ENCODE measurements at places on chromosomes 2 and 18.

DNA sequence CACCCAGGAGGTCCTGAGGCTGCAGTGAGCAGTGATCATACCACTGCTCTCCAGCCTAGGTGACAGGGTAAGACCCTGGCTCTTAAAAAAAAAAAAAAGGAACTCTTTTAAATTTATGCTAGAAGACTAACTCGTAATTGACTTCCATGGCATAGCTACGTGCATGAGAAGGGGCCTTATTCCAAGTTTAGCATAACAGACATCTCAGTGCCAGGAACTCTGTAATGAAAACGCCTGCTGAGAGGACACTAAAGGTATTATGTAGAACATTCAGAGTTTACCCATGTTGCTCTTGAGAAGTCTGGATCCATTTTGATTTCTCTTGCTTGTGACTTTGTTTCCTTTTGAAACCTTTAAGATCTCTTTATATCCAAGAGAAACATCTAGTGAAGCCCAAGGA, 276.0 kb downstream of the ZNF407 start:
- DNase-seq = no peak

- no peak for DNase-seq
Observed at GRCh38 chr2:233449921-233450863, 95.9 kb downstream of the DGKD start.

- DNase-seq = no peak
Observed at GRCh38 chr2:190425883-190426658, 17.9 kb downstream of the MFSD6 start.

DNA sequence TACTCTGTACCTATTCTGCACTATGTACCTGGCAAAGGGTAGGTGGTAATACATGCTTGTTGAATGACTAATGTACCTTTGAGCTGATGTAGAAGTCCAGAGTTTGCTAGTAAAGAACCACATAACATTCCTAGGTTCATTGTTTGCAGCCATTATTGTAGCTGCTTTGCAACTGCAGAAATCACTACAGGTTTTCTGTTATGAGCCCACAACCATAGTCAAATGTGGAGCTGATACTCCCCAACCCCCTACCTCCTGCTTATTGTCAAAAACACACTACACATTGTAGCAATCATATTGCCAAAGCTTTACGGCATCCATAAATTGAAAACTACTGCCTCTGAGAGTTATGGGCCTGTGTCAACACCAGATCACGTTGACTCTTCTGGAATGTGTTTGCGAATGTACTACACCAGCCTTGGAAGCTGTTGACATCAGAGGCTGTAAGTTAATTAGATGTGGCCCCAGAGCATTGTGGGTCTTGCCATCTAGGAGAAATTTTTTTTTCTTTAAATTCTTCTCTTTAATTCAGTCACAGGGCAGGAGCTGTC, 187.0 kb downstream of the AGPS start:
- no peak for DNase-seq

GRCh38 chr2:175449616-175450015, 268.1 kb upstream of the ATP5MC3 start:
- DNase-seq = no peak
